ENCODE measurements at places on chromosomes 5 and 9. TPM values are rescaled to one million over a fixed set of nuclear protein-coding genes. Genes with fewer than 3 reads are reported as not detected.

PTGES2 gene
- 60.4 TPM for total RNA-seq

IL4 gene
- total RNA-seq, result not detected

TPPP gene
- 0.48 TPM for total RNA-seq

IFNA2 gene
- total RNA-seq, result not detected

SPINK5 gene
- 6.0 TPM for total RNA-seq

CDH9 gene
- 0.79 TPM for total RNA-seq

CBY3 gene
- total RNA-seq, result 1.6 TPM

TNC gene
- total RNA-seq, result 0.63 TPM

PCDHGA1 gene
- total RNA-seq, result 0.72 TPM

GRCh38 chr9:94086486-94087345 lies 2.5 kb downstream of the PTPDC1 start:
- H3K36me3 ChIP-seq, result peaks cover 1% of the 10 kb centered on the region
- H3K27ac ChIP-seq, result no peak overlapping the region
- no peaks in the 10 kb centered on the region for H3K27me3 ChIP-seq
- H3K4me3 ChIP-seq, result no peak overlapping the region
- H3K4me1 ChIP-seq, result 0 out of 2 replicates have a peak, but pooled peaks cover 3% of the 10 kb centered on the region
- DNase-seq, result no peak

- DNase-seq, result no peak
- no peak overlapping the region for H3K27ac ChIP-seq
- H3K4me3 ChIP-seq, result no peak overlapping the region
Measured at GRCh38 chr9:14715102-14715501, 7.4 kb downstream of the CER1 start.

DNA sequence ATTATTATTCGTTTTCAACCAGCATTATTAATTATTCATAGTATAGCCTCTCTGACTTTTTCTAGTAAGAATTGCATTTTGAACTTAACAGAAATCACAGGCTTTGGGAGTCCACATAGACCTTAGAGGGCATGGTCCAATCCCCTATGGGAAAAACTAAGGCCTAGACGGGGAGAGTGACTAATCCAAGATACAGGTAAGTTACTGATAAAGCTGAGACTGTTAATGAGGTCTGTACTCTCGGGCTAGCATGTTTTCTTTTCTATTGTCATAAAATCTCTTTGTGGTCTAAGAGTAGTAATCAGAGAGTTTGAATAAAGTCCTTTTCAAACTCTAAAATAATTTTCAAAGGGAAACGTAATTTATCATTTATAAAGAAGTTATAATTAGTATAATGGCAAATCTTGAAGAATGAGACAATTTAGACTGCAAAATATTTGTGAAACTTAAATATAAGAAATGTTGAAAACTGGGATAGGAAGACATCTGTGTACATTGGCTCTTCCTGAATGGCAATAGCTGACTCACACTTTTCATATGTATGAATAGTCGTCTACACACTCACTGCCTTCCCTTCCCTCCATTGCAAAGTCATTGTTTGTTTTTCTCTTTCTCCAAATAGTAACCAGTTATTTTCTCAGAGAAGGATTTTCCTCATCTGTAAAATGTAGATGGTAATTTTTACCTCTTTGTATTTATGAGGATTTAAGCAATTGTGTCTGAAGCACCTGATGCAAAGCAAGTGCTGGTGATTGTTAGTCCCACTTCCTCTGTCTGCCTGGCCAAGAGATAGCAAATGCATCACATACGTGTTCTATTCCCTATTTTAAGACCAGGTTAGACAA lies 207.9 kb upstream of the CD180 start:
- DNase-seq, result no peak
- H3K36me3 ChIP-seq, result no peaks in the 10 kb centered on the region
- no peaks in the 10 kb centered on the region for H3K27me3 ChIP-seq
- no peak overlapping the region for H3K4me3 ChIP-seq

DNA sequence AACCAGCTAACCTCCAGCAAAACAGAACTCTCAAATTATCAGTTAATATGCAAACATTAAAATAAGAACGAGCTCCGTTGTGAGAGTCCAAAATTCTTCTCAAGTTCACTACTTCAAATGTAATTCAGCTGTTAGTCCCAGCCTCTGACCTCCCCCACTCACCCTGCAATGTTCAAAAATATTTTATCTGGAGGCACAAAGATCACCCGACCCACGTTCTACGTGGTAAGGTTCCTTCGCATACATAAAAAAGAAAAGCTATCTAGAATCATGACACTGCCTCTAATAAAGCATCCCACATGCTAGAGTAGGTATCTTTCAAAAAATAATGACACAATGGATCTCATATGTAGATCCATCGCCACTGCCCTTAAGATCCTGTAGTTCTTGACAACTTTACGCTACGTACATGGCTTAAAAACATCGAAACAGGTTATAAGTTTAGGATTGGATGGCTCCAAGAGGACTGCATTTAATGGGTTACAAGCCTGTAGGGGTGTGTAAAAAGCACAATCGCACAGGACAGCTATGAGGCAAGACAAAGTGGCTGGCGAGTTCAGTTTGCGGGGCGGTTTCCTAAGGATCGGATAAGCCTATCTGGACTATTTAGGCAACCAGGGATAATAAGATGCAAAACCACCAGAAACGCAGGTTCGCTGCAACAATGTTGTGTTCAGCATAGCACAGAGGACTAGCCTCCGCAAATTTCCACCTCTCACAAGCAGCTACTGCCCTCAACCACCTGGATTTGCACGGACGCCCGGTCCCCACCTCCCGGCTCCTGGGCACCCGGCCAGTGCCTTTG lies 969 bp downstream of the CLK4 start:
- no peak for DNase-seq
- H3K4me3 ChIP-seq, result peak overlapping the region; percentile 96
- peaks cover 9% of the 10 kb centered on the region for H3K4me1 ChIP-seq
- peaks cover 2% of the 10 kb centered on the region for H3K36me3 ChIP-seq

GRCh38 chr5:38935437-38935836 lies 89.6 kb downstream of the OSMR start:
- H3K4me3 ChIP-seq, result no peak overlapping the region
- H3K36me3 ChIP-seq, result no peaks in the 10 kb centered on the region
- DNase-seq, result no peak
- H3K27ac ChIP-seq, result no peak overlapping the region

DNA sequence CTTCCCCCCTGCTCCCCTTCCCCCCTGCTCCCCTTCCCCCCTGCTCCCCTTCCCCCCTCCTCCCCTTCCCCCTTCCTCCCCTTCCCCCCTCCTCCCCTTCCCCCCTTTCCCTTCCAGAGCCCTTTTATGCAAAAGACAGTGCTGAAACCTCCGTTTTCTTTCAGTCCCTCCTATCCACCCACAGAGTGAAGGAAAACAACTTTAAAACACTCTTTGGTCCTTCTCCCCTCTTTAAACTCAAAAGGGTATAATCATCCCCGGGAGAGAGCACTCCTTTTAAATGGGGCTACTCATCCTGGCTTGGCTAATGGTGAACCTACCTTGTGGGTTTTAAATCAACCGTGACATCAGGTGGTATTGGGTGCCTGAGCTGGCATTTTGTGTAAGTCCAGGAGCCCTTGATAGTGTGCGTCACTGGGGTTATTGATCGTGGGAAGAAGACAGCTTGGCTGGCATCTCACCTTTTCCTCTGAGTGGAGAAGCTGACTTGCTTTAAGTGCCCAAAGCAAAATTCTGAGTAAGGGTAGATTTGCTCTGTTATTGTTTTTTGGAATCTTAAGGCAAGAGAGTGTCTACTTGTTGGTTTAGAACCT lies 2.7 kb downstream of the LARP1 start:
- H3K27me3 ChIP-seq, result no peaks in the 10 kb centered on the region
- peak overlapping the region; percentile 99 for H3K4me3 ChIP-seq
- no peak for DNase-seq
- H3K36me3 ChIP-seq, result peaks cover 4% of the 10 kb centered on the region

- no peak overlapping the region for H3K4me3 ChIP-seq
- no peaks in the 10 kb centered on the region for H3K4me1 ChIP-seq
- H3K27me3 ChIP-seq, result no peaks in the 10 kb centered on the region
- H3K27ac ChIP-seq, result no peak overlapping the region
Measured at GRCh38 chr5:41951224-41951623, 26.1 kb downstream of the FBXO4 start.

- no peak overlapping the region for H3K27ac ChIP-seq
- H3K4me1 ChIP-seq, result no peaks in the 10 kb centered on the region
- no peaks in the 10 kb centered on the region for H3K27me3 ChIP-seq
- H3K36me3 ChIP-seq, result no peaks in the 10 kb centered on the region
- DNase-seq, result no peak
- no peak overlapping the region for H3K4me3 ChIP-seq
Measured at GRCh38 chr9:36808251-36808650, 225.8 kb downstream of the PAX5 start.

GRCh38 chr5:112706446-112707016 lies 31.2 kb upstream of the APC start:
- H3K4me1 ChIP-seq, result peaks cover 2% of the 10 kb centered on the region
- H3K27ac ChIP-seq, result no peak overlapping the region
- peak overlapping the region; percentile 89 for H3K4me3 ChIP-seq

- H3K4me3 ChIP-seq, result no peak overlapping the region
- H3K27ac ChIP-seq, result no peak overlapping the region
- no peak for DNase-seq
- H3K4me1 ChIP-seq, result 0 out of 2 replicates have a peak, but pooled peaks cover 2% of the 10 kb centered on the region
- H3K36me3 ChIP-seq, result no peaks in the 10 kb centered on the region
Measured at GRCh38 chr9:11103525-11103924, 490.7 kb upstream of the PTPRD start.

- no peak overlapping the region for H3K4me3 ChIP-seq
- no peaks in the 10 kb centered on the region for H3K4me1 ChIP-seq
- H3K27ac ChIP-seq, result no peak overlapping the region
Measured at GRCh38 chr9:70868041-70868440, 253.4 kb downstream of the TRPM3 start.

- H3K4me1 ChIP-seq, result no peaks in the 10 kb centered on the region
- H3K27me3 ChIP-seq, result no peaks in the 10 kb centered on the region
- H3K4me3 ChIP-seq, result peak overlapping the region; percentile 82
- no peak for DNase-seq
- H3K27ac ChIP-seq, result no peak overlapping the region
Measured at GRCh38 chr9:128160603-128160987, 530 bp downstream of the BBLN start.

DNA sequence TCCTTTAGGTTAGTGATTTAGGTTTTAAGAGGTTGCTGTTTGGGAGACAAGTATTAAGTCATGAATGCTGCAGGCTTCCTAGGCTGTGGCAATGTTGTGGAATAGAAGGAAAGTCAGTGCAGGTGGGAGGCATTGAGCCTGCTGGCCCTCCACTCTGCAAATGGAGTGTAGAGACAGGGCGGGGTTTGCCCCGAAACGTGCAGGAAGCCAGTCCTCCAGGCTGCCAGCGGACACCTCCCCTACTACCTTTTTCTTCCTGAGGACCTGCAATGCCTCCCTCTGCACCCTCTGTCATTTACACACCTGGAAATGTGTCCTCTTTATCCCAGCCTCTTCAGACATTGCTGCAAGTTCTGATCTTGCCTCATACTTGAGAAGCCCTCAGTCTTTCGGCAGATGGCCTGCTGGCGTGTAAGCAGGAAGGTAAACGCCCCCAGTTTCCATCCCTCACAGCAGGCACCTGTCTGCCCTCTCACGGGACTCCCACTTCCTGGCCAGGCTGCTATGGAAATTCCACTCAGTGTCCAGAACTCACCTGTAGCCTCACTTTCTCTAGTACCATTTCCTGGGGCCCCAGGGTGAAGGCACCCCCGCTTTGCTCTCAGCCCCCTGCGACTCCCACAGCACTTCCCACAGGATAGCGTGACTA lies 81.6 kb upstream of the BOD1 start:
- no peak overlapping the region for H3K27ac ChIP-seq
- H3K4me1 ChIP-seq, result peaks cover 6% of the 10 kb centered on the region
- H3K27me3 ChIP-seq, result no peaks in the 10 kb centered on the region
- DNase-seq, result no peak
- H3K36me3 ChIP-seq, result peaks cover 3% of the 10 kb centered on the region

- H3K27me3 ChIP-seq, result no peaks in the 10 kb centered on the region
- H3K4me3 ChIP-seq, result peak overlapping the region; percentile 97
- DNase-seq, result peak; percentile 88
- no peaks in the 10 kb centered on the region for H3K36me3 ChIP-seq
Measured at GRCh38 chr9:78031893-78032729, 500 bp upstream of the GNAQ start.

- H3K4me1 ChIP-seq, result no peaks in the 10 kb centered on the region
- no peak for DNase-seq
- H3K4me3 ChIP-seq, result no peak overlapping the region
- no peaks in the 10 kb centered on the region for H3K36me3 ChIP-seq
- no peak overlapping the region for H3K27ac ChIP-seq
Measured at GRCh38 chr9:103364753-103365152, 369.6 kb downstream of the CYLC2 start.

GRCh38 chr9:124812441-124812876 lies 35.5 kb downstream of the OLFML2A start:
- H3K4me1 ChIP-seq, result peaks cover 3% of the 10 kb centered on the region
- no peaks in the 10 kb centered on the region for H3K27me3 ChIP-seq
- H3K4me3 ChIP-seq, result peak overlapping the region; percentile 45
- no peak for DNase-seq
- H3K36me3 ChIP-seq, result no peaks in the 10 kb centered on the region

GRCh38 chr9:94687451-94687850 lies 39.0 kb upstream of the AOPEP start:
- H3K4me3 ChIP-seq, result no peak overlapping the region
- H3K36me3 ChIP-seq, result no peaks in the 10 kb centered on the region
- H3K4me1 ChIP-seq, result no peaks in the 10 kb centered on the region
- no peak overlapping the region for H3K27ac ChIP-seq
- no peak for DNase-seq

DNA sequence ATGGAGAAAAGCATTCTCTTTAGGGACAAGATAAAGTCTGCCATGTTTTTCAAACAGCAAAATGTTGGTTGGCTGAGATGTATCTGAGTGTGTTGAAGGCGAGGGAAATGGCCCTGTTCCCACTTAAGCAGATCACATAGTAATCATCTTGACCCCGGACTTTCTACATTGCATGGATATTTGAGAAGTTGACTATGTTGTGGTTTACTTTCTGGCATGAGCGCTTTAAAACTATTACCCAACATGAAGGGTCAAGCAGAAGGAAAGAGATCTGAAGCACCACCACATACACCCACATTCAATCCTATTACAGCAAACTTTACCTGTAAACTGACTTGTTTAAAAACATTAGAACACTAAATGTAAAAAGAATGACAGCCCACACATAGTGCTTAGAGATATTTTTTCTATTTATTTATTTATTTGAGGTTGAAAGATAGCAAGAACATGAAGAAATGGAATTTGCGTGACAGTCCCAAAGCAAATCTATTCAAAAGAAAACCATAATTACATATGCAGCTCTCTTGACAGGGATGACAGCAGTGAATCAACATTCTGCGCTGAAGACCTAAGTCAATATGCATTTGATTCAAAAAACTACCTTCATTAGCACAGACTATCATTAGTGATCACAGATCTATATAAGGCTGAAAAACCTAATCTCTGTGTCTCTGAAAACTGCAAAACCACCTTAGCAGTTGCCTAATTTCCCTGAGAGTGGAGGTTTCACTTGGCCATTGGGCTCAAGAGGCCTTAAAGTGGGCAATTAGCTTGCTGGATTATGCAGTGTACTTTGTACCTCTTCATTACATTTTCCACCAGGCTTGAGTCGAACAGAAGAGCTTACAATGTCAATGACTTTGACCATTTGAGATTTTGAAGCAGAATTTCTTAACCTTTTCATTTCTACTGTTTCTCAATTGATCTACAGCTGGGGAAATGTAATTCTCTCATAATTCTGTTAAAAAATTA lies 195.0 kb downstream of the PDE4D start:
- no peaks in the 10 kb centered on the region for H3K27me3 ChIP-seq
- no peaks in the 10 kb centered on the region for H3K36me3 ChIP-seq
- H3K4me1 ChIP-seq, result peaks cover 3% of the 10 kb centered on the region
- H3K27ac ChIP-seq, result no peak overlapping the region
